ENCODE measurements at places on chromosomes 6 and 20.
A peak's percentile ranks its signal among the peaks of the same experiment; 100 is the strongest.

DNA sequence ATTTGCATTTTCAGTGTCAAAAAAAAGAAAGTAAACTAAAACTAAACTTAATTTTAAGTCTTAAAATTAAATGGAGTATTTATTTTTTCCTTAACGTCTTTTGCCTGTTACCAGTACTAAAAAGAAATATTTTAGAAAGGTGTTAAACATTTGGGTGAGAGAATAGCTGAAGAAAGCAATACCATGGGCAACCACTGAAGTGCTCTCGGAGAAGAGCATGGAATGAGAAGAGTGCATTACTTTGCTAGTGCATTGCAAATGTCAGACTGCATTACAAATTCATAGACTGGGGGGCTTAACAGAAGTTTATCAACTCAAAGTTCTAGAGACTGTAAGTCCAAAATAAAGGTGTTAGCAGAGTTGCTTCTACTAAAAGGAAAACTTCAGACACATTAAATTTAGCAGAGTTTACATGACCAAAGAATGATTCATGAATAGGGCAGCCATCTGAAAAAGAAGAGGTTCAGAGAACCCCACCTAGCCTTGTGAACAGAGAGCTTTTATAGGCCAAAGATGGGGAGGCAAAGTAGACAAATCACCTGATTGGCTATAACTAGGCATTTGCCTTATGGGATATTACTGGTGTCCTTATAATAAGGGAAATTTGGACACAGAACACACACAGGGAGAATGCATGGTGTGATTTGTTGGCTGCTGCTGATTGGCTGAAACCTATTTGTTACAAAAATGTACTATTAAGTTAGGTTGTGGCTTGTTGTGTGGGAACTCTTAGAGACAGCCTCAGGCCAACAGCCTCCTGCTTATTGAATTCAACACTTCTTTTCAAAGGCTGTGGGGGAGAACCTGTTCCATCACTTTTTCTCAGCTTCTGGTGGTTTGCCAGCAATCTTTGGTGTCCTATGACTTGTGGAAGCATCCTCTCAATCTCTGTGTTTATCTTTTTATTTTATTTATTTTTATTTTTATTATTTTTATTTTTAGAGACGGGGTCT is 106.7 kb upstream of the RREB1 start:
- DNase-seq, result no peak

DNA sequence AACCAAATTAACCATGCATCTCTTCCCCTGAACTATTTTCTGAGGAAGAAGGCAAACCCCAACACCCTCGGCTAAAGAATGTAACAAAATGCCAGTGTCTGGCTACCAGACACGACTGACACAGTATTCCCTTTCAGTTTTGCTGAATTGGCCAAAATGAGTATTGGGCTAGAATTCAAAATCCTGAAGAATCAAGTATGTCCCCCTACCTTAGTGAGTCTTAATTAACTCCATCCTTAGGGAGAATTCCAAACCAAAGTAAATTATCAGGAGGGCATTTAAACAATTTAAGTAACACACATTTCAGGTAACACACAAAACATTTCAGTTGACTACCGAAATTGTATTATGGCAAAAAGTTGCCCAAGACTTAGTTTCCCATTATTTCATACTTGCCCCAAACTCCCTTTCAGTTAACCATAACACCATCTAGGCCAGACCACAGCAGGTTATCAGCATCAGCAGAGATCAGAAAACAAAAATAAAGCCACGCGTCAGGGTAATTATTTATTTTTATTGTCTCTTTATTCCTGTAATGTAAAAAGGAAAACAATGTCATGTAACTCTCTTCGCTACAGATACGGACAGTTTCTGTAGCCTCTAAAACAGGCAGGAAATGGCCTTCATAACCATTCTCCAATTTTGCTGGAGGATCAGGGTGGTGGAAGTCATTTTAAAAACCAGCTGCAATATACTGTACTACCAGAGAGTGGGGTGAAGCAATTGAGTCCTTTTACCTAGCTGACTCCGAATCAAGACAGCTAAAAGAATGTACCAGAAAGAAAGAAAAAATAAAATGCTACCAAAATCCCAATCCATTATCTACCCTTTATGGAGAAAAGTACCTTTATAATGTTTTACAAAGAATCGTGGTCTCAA is 1.9 kb downstream of the SNX5 start:
- peak; percentile 60 for DNase-seq

- DNase-seq, result no peak
These were observed 618.6 kb upstream of the FLRT3 start for GRCh38 chr20:14956026-14956425.

DNA sequence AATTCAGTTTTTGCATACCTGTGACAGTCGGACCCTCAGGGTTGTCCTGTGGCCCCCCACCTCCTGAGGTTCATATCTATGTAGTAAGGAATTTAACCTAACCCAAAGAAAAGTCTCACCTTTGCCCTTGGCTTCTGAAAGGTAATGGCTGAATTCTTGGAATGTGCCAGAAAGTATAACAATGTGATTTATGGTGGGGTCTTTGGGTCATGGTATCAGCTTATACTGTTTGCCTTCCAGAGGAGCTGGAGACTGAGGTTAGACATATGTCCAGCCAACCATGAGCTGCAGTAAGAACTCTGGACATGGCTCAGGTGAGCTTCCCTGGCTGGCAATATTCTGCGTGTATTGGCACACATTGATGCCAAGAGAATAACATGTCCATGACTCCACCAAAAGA is 26.9 kb downstream of the DDX43 start:
- no peak for DNase-seq

GRCh38 chr6:27693766-27694546 is 218.2 kb downstream of the OR2B2 start:
- DNase-seq, result peak; percentile 37

DNA sequence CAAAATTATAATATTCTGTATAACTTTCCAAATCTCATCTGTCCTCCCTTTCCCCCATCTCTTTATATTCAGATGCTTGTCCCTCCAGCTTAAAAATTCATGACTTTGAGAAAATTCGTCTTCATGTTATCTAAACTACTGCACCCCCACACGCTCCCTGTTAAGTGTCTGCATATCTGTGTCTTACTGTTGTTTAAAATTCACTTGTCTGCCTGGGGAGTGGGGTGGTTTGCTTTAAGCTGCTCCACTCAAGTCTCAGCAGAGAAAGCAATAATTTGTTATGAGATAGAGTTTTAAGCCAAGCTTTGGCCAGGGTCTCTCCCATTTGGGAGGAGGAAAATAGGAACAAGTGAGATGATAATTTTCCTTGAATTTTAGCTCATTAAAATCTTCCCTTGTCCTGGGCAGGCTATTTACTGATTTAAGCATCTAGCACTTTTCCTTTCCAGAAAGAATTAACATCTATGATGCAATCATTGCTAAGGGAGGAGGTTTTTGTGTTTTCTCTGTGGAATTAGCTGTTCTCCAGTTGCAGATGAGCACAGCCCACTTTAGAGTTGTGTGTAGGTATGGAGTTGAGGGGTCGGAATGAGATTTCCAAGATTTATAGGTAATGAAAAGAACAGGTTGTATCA is 36.8 kb downstream of the MTHFD1L start:
- no peak for DNase-seq

- DNase-seq, result no peak
These were observed 138.4 kb downstream of the HTR1B start for GRCh38 chr6:77324866-77325265.

DNA sequence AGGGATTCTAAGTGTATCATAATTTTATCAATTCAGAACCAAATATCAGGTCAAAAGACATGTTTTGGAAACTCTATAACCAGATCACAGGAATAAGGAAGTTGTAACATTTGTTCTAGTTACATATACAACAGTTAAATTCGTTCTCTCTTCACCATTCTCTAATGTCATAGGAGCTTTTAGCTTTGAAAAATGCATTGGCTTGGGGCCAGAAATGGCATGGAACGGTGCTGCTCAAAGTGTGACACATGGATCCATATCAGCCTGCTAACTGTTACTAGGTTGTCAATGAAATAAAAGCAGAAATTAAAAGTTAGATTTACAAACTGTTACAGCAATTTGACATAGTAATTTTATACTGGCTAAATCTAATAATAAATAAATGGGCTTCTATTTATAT is 120.3 kb downstream of the LCA5 start:
- no peak for DNase-seq

DNA sequence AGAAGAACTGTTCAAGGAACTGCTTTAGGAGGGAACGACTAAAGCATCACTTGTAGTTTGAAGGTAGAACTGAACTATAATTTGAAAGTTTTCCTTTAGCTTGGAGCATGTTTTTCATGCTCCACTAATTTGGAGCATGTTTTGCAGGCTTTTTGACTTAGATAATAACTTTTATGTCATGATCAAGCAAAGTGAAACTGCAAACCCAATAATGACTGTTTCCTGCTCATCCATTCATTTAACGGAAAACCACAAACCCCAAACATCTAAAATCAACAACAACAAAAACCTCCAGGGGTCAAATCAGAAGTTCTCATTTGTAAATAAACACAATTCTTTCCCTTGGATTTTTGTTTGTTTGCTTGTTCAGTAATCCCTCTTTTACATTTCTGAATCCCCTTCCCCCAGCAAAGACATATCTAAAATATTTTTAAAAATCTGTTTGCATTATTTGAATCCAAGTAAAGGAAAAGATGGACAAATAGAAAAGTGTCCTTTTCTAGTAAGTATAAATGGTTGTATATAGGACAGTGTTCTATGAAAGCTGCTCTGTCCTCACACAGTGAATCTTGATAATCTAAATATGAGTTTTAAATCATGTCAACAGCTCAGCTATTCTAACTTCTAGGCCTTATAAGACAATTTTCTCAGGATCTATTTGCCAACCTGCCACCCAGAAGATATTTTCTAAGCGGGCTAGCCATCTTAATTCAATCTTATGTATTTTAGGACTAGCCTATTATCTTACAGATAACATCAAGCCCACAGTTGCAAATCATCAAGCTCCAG is 2.6 kb downstream of the SIM1 start:
- peak; percentile 69 for DNase-seq

GRCh38 chr6:88145298-88145963 is 20.7 kb downstream of the CNR1 start:
- no peak for DNase-seq

Data from ELR (cell line).